T-cell (primary cell): ENCODE measurements at places on chromosomes 2 and 18. TPM values are rescaled to one million over a fixed set of nuclear protein-coding genes. Genes with fewer than 3 reads are reported as not detected.

Gene HMSD
- 1.8 TPM for total RNA-seq

Gene FZD7
- total RNA-seq = 0.51 TPM

Gene ATP6V1B1
- total RNA-seq = not detected

Gene DYSF
- 1.9 TPM for total RNA-seq

Gene MOGAT1
- total RNA-seq = not detected

Gene GREB1L
- total RNA-seq = not detected

Gene FOXI3
- not detected for total RNA-seq

Gene RRM2
- 2.6 TPM for total RNA-seq

Gene RNU2-63P
- 13.3 TPM for total RNA-seq

Gene CCDC141
- total RNA-seq = 14.5 TPM

Gene HS1BP3
- total RNA-seq = 17.2 TPM

Gene DNAJC27
- total RNA-seq = 10.0 TPM

Gene ABCG5
- not detected for total RNA-seq

Gene MYO5B
- 0.50 TPM for total RNA-seq

Gene HSPE1
- 72.7 TPM for total RNA-seq

Gene POTEJ
- not detected for total RNA-seq

Gene SFTPB
- total RNA-seq = not detected
